NCI-H1436 treated with DMSO at 0.1 percent for 48 hours (cell line): ENCODE measurements at places on chromosomes 3 and 15.

DNA sequence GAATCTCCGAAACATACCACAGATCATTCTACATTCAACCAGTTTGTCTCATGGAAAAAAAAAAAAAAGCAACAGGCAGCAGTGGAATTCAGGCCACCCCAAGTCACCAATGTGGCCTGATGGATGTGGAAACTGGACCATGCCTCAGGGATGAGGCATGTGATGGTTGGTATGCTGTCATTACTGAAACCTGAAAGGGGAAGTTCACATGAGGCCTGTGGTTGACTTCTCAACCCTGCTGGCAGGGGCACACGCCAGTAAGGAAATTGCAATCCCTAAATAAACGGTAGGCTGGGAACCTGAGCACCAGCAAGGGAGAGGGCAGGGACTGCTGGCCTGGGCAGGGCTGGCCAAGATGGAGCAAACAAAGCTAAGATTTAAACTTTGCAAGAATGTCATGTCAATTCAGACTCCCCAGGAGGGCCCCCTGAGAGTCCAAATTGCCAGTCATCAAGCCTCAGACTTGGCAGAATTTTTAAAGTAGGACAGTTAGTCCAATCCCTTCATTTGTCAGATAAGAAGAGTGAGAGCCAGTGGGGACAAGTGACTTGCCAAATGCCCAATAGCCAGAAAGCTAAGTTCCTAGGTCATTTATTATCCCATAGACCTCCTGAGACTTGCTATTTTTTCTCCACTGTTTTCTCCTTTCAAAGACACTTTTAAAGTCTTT is 310.4 kb downstream of the ERC2 start:
- no peak for DNase-seq

DNA sequence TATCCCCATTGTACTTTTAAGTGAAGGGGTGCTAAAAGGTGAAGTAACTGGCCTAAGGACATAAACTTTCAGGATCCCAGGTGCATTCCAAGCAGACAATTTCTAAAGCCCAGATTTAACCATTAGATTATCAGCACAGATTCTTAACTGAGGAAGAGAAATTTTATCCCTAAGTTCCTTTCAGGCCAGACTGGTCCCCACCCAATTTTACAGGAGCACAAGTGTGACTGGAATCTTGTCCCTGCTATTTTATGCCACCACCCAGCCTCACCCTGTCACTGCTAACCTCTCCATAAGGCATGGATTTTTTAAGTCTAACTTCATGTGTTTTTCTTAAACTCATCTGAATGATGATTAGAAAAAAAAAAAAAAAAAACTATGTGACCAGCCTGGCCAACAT is 37.1 kb upstream of the ATP1B3 start:
- no peak for DNase-seq

DNA sequence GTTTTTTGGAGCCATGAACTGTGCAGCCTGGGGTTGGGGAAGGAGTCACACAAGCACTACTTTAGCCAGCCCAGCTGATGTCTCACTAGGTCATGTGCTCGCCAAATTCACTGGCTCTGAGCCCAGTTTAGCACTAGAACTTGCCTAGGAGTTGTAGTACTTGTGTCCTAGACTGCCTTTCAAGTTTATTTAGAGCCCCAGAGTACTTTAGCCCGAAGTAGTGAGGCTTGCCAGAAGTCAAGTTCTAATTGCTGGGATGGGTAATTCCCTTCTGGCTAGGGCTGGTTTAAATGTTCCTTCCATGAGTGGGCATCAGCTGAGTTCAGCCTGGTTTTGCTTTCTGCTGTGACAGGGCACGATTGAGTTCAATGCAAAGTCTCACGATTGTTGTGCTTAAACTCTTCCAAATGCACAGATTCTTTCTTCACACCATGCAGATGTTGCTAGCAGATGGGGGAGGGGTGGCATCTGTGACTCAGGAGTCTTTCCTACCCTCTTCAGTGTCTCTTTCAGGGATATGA is 228.2 kb upstream of the ZPLD1 start:
- no peak for DNase-seq

- no peak for DNase-seq
These were observed 124.1 kb downstream of the GADL1 start for GRCh38 chr3:30770387-30770786.

DNA sequence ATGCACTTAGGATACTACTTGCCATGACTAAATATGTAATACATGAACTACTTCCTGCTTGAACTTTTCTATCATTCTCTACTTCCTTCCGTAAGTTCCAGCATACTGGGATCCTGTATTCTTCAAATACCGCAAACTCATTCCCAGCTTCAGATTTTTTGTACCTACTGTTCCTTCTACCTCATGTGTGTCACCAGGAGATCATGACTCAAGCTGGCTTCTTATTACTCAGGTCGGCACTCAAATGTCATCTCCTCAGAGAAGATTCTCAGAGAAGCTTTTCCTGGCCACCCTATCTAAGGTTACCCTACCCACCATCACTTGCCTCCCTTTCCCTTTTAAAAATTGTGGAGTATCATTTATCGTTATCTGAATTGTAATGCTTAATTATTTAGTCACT is 66.7 kb downstream of the RFX7 start:
- DNase-seq = no peak

DNA sequence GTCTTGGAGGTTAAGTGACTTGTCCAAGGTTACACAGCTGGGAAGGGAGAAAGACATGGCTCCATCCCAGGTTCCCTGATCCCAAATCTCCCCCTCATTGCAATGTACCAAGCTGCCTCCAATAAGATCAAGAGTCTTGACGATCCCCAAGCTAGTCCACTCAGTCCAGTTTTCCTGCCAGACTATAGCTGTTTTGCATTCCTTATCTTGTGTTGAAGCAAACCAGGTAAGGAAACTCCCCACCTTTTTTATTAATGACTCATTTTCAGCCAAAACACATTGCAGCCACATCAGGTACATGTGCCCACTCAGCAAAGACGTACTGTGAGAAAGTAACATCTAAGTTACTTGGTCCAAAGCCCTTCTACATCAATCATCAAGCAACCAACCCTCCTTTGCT is 41.9 kb downstream of the LIPC start:
- DNase-seq = no peak

DNA sequence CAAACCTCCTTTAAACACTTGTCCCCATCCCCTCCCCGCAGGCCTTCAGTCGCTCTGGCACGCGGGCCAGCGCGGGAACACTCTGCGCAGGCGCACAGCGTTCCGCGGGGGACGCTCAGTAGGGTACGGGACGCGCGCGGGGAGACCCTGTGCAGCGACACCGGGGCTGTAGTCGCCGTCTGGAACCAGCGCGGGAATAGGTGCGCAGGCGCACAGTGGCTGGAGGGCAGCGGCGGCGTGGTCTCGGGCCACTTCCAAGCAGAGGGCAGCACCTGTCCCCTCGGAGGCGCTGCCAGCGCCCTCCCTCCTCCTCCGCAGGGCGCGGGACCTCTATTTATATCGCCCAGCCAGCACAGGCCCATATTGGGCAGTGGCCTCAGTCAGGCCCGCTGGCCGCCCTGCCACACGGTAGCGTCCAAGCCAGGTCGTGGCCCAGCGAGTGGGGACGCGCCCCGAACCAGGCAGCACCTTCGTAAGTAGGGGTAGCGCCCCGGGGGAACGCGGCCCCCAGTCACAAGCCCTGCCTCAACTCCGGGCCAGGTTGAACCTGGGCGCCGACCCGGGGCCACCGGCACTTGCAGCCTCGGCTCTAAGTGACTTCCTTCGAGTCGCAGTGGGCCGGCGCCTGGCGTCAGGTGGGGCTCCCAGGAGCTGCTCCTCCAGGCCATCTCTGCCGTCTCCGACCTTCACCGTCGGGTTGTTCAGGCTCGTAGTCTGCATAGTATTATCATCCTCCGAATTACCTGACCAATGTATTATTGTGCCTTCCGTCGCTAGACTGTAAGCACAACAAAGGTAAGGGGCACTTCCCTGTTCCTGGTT is at the start of gene KBTBD12:
Gene KBTBD12, plus strand, starts transcription at position 118 of the 822 bp plus-strand sequence. CDS start 7,830 bp downstream, outside the sequence.
- DNase-seq = no peak

GRCh38 chr3:126167566-126167965 is 12.8 kb downstream of the ALDH1L1 start:
- no peak for DNase-seq

- DNase-seq = no peak
These were observed 8.5 kb upstream of the DAG1 start for GRCh38 chr3:49461443-49462171.
